Stimulated activated CD4-positive, alpha-beta T cell treated with anti-CD3 and anti-CD28 coated beads, Interleukin-2, amount 100 ng/mL, for 24 hours (primary cell): ENCODE measurements at places on chromosomes 7 and 10.

DNA sequence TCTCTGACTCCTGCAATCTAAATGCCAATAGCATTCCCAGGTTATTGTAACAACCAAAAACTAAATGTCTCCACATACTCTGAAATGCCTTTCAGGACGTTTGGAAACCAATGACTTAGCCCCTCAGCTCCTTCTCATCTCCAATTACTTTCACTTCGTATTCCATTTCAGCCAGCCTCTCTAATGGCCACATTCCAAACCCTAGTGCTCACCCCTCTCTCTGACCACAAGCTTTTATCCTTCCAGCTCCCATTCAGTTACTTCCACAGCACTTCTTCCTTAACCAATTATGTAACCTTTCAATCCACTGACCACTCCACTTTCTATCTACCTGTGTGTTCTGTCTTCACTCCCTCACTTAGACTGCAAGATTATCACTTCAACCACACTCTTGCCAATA is 4.3 kb downstream of the NOC3L start:
- no peak for DNase-seq

DNA sequence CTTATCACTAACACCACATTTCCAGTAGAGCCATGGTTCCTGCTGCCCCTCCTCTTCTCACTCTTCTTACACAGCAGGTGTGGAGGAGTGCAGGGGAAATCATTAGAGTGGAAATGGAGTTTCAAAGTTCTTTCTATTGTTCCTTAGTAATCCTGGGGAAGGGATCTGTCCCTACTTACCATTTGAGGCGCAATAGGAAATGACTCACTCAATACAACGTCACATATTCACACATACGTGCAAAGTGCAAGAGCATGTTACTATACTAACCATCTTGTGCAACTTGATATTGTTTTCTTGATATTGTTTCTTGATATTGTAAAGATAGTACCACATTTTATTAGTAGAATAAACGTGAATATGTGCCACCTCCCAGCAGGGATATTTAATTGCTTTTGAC is 1010.2 kb downstream of the DNAJB9 start:
- no peak for DNase-seq

DNA sequence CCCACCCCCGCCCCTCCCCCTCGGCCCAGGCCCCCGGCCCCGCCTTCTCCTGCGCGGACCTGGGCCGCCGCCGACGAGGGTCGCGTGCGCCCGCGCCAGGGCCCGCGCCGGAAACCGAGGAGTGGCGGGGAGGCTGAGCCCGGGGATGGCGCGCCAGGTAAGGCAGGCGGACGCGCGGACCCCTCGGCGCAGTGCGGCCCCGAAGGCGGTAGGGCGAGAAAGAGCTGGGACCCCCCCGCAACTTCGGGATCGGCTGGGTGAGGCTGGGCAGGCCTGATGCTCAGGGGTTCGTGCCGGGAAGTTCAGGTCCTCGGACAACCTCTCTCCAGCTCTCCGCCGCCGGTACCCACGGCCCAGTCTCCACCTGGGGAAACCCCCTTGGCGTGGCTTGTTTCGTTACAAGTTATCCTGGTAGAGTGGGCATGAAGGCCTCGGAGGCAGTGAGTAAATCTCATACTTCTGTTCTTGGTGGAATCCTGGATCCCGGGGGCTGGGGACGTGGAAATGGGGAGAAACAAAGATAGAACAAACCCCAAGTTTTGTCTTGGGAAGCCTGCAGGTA is 58.4 kb downstream of the ZNF467 start:
- DNase-seq: peak; percentile 52

- no peak for DNase-seq
These were observed 246.4 kb downstream of the CCDC3 start for GRCh38 chr10:12755075-12755474.

DNA sequence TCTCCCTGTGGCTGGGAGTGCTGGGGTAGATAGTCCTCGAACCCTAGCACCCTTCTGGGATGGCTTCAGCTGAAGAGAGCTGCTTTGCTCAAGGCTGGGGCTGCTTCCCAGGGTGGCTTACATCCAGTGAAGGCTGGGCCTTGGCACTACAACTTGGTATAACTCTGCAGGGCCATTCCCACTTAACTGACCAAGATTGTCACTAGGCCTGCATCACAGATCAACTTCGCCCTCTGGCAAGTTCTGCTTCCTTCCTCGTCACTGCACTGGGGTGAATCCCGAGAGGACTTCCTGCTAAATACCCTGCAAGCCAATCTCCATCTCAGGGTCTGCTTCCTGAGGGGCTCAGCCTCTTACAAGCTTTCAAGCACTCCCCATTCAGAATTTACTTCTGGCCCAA is 195.2 kb downstream of the DOCK4 start:
- DNase-seq: no peak

DNA sequence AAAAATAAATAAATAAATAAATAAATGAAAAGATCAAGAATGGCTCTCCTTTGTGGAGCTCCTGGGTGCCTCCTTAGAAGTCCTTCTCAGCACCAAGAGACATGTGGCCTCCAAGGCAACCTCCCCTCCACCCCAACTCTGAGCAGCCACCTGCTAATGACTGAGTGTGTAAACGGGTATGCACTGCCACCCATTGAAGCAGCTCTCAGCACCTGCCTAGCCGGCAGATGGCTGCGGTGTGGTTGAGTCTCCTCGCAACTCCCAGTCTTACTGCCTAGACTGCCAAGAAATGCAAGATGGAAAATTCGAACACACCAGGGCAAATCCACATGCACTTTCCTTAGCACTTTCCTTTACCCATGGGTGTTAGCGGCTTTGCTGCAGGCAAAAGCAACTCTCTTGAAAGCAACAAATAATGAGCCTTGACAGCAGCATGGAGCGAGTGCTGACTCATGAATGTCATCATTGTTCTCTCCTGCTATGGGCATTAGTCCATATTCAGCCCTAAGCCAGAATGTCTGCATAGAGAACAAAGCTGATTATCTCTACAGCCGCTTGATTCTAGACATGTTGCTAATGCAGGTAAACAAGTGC is 913.9 kb upstream of the AUTS2 start:
- no peak for DNase-seq
